ENCODE measurements at places on chromosomes 4 and X. TPM values are rescaled to one million over a fixed set of nuclear protein-coding genes. Genes with fewer than 3 reads are reported as not detected.

SMIM10 gene
- total RNA-seq = 1.1 TPM

DNA sequence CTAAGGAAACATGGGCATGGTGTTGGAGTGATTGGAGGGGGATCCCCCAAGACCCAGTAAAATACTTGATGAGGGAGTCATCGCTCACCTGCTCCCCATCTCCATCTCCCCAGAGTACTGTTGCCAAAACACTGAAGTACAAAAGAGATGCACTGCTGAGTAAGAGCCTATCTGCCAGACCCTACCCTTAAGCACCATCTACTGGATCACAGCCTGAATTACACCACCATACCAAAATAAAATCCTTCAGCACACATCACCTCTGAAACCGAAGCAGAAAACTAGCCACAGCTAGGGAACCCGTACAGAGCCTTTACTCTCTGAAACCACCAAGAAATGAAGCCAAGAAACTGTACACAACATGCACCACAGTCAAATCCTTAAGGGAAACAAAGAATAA lies 466.3 kb upstream of the ACTRT1 start:
- no peak for DNase-seq
- H3K36me3 ChIP-seq = 0 out of 2 replicates have a peak, but pooled peaks cover 6% of the 10 kb centered on the region
- H3K27me3 ChIP-seq = no peaks in the 10 kb centered on the region
- no peak overlapping the region for H3K27ac ChIP-seq
- no peak overlapping the region for H3K4me3 ChIP-seq

DNA sequence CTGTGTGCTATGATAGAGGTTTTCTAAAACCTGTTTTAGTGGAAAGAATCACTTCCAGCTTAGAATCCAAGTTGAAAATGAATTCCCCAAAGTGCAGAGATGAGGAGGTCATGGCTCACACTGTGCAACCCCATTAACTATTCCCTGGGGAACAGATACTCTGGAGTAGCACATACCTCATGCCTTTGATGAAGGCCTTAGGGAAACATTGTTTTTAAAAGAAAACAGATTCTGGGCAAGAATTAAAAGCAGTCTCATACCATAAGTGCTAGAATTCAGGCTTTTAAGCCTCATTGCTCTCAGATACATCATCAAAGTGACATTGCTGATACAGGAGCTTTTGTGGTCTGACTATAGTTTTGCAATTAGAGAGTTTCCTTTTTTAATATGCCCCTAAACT lies 115.1 kb downstream of the NDST4 start:
- no peaks in the 10 kb centered on the region for H3K27me3 ChIP-seq
- H3K4me3 ChIP-seq = no peak overlapping the region
- H3K27ac ChIP-seq = no peak overlapping the region
- DNase-seq = no peak

- H3K36me3 ChIP-seq = no peaks in the 10 kb centered on the region
- no peaks in the 10 kb centered on the region for H3K4me1 ChIP-seq
- H3K27me3 ChIP-seq = no peaks in the 10 kb centered on the region
- H3K27ac ChIP-seq = no peak overlapping the region
Observed at GRCh38 chr4:9913846-9914245, 107.5 kb downstream of the SLC2A9 start.

DNA sequence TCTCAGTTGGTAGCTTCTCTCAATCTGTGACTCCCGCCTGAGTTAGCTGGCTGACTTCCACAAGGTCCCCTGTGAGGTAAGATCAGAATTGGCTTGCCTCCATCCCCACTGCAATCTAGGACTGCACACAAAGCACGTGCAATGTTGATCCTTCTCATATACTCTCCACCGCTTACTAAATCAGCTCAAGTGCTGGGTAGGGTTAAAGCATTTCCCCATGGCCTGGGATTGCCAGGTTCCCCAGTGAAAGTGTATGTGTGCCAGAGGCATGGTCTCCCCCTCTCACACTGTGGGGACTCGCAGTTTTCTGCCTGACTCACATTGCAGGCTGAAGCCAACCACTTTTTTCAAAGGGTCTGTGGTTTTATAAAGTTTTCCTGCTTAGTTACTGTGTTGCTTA lies 886.9 kb downstream of the FAM133A start:
- DNase-seq = no peak
- no peaks in the 10 kb centered on the region for H3K4me1 ChIP-seq
- no peak overlapping the region for H3K27ac ChIP-seq
- H3K27me3 ChIP-seq = no peaks in the 10 kb centered on the region
- no peak overlapping the region for H3K4me3 ChIP-seq

- no peak for DNase-seq
- H3K36me3 ChIP-seq = no peaks in the 10 kb centered on the region
- no peaks in the 10 kb centered on the region for H3K4me1 ChIP-seq
- H3K27ac ChIP-seq = no peak overlapping the region
- no peaks in the 10 kb centered on the region for H3K27me3 ChIP-seq
- H3K4me3 ChIP-seq = no peak overlapping the region
Observed at GRCh38 chrX:111648802-111649201, 32.2 kb upstream of the ALG13 start.

FAM149A gene
- 6.6 TPM for total RNA-seq

DNA sequence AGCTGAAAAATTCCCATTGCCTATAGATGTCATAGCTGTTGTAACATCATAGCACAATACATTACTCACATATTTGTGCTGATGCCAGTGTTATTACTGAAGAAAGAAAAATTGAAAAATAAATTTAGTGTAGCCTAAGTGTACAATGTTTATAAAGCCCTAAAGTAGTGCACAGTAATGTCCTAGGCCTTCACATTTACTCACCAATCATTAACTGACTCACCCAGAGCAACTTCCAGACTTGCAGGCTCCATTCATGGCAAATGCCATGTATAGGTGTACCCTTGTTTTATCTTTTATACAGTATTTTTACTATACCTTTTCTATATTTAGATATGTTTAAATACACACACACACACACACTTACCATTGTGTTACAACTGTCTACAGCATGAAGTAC lies 265.4 kb upstream of the MAGEB18 start:
- DNase-seq = no peak
- H3K36me3 ChIP-seq = no peaks in the 10 kb centered on the region
- H3K27me3 ChIP-seq = no peaks in the 10 kb centered on the region

DNA sequence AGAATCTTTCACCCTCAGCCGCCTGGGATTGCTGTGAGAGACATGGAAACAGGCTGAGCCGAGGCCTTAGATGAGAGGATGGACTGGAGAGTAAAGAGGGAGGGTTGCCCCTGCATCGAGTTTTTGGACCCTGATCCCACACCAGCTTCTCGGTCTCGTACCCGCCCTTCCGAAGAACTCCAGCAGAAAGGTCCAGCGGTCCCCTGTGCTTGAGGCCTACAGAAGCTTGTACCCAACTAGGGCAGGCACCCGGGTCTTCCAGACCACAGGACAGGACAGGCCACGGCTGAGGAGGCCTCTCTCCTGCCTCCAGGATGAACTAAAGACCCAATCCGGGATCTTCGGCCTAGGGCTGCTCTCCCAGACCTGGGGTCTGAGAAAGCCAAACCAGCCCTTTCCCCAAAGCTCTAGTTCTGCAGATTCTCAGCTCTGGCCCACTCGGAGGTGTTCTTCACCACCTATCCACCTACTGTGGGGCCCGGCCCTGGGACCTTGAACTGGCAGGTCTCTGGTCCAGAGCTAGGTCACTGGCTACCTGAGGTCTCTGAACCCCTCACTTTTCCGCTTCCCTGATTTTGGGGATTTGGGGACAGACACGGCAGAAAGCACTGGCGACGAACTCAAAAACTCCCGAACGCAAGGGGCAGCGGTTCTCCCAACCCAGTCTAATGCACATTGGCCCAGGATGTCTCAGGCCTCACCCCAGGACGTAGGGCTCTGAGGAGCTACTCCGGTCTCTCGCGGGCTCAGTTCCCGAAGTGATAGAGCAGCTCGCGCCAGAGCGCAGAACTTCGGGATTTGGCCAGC lies 1.1 kb downstream of the NKX3-2 start:
- no peak overlapping the region for H3K27ac ChIP-seq
- no peak for DNase-seq
- peaks cover 77% of the 10 kb centered on the region for H3K27me3 ChIP-seq

DNA sequence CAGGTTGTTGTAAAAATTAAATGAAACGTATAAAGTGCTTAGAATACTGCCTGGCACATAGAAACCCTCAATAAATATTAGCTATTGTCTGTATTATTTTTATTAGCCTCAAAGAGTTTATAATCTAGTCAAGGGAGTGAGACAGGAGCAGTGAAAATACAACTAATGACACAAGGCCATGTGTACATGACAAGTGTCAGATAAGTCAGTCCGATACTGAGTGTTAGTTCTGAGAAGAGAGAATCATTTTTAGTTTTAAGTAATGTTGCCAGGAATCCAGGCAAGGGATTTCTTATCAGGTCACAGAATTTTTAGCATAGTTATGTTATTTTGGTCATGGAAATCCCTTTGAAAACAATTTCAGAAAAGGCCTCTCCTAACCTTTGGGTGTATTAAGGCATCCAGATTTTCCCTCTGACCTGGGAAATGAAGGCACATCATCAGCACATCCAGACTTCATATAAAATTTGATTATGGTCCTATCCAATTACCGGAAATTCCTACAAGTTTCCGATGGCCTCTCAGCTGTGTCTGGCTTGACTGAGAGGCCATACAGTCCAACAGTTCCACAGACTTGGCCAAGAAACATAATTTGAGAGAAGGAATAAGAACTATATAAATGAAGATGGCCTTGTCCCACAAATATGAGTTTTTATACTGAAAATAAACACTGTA lies 35.7 kb downstream of the PPARGC1A start:
- H3K36me3 ChIP-seq = peaks cover 2% of the 10 kb centered on the region
- H3K4me3 ChIP-seq = no peak overlapping the region
- no peak overlapping the region for H3K27ac ChIP-seq
- H3K27me3 ChIP-seq = no peaks in the 10 kb centered on the region
- no peak for DNase-seq

GRCh38 chr4:144547678-144548298 lies 98.2 kb upstream of the HHIP start:
- H3K27ac ChIP-seq = no peak overlapping the region
- no peaks in the 10 kb centered on the region for H3K4me1 ChIP-seq
- H3K27me3 ChIP-seq = no peaks in the 10 kb centered on the region
- H3K4me3 ChIP-seq = no peak overlapping the region
- DNase-seq = no peak

UGT2B17 gene
- not detected for total RNA-seq

RAB33A gene
- total RNA-seq = 0.59 TPM

CPZ gene
- 36.4 TPM for total RNA-seq

Measured in H9 (cell line).